NCI-H1694 treated with DMSO at 0.1 percent for 48 hours (cell line): ENCODE measurements at places on chromosomes 13 and 19.
A peak's percentile ranks its signal among the peaks of the same experiment; 100 is the strongest.

GRCh38 chr13:38180670-38181069 lies 169.0 kb upstream of the UFM1 start:
- DNase-seq: no peak

DNA sequence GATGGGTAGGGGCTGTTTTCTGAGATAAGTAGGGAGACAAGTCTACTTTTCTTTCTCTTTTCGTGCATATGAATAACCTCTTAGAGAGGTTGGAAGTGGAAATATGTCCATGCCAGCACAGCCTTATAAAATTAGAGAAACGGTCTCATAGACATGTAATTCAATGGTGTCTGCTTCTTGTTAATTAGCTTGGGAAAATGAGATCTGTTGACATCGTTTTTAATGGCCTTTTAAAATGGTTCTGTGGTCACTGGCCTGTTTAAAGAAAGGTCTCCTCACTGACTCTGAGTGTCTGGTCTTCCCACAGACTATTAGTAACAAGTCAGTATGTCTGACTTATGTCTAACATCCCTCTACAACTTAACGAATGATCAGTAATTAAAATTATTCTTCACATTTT lies 487.1 kb downstream of the SLITRK6 start:
- DNase-seq: no peak

DNA sequence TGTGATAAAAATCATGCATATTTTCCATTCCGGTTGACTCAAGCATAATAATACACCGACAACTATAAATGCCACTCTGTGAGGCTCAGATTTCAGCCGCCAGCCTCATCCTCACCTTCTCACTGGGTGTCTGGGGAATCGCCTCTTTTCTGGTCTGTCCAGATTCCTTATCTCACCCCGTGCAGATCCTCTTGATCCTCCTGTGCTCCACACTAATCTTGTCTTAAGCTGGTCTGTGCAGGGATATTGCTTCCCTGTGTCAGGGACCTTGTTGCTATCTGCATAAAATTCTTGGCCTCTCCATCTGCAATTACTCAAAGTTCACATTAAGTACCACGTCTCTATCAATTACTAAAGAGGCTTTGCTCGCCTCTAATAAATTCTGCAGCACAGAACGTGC lies 116.6 kb upstream of the SPACA7 start:
- no peak for DNase-seq

- peak; percentile 85 for DNase-seq
These were observed 196.1 kb upstream of the MAB21L1 start for GRCh38 chr13:35672611-35673010.

DNA sequence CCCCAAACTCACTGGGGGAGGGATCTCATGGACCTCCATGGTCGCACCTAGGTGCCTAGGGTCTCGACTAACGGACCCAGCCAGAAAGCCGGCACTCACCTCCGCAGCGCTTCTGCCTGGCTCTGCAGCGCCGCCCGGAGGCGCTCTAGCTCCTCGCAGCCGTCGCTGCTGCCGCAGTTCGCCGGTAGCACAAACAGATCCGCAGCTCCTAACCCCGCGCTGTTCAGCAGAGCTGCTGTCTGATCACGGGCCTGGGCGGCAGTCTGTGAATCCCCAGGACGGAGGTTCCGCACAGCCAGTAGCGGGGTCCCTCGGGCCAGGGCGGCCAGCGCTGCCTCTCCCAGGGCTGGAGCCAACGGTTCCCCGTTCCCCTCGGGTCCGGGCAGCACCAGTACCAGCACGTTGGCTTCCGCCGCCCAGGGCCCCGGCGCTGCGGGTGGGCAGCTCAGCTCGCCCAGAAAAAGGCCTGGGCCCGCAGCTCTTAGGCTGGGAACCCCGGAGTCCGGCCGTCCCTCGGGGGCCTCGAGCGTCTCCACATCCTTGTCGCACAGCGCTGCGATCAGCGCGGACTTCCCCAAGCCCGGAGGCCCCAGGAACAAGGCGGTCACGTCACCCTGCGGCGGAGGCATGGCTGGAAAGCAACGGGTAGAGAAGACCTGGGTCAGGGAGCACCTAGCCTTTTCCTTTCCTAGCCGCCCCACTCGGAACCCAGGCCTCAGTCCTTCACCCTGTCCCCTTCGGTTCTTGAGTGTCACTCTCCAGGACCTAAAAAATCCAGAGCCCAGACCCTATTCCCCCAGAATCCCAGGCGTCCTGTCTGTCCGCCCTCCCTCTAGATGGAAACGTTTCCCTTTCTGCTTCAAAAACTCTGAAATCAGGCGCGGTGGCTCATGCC lies 977 bp downstream of the IRGQ start:
- DNase-seq: peak; percentile 34

DNA sequence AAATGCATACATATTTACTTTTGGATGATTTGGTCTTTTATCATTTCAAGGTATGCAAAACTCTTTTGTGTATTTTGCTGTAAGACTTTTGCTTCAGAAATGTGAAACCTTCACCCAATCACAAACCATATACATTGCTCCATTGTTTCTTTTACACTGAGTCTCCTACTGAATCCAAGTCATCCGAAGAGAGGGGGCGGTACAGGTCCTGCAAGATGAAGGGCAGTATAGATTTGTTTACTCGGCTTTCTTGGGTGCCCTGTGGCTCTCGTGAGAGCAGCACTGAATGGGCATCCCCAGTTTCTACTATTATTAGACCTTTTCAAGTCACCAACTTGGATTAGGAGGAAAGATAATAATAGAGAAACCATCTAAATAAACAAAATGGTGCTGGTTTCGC lies 280.6 kb downstream of the DCLK1 start:
- DNase-seq: no peak

- DNase-seq: no peak
These were observed 915 bp downstream of the SHC2 start for GRCh38 chr19:459724-460511.

GRCh38 chr19:48969276-48970138 lies 4.4 kb downstream of the FTL start:
- DNase-seq: no peak

GRCh38 chr19:14768001-14768400 lies 10.4 kb downstream of the ADGRE2 start:
- no peak for DNase-seq

DNA sequence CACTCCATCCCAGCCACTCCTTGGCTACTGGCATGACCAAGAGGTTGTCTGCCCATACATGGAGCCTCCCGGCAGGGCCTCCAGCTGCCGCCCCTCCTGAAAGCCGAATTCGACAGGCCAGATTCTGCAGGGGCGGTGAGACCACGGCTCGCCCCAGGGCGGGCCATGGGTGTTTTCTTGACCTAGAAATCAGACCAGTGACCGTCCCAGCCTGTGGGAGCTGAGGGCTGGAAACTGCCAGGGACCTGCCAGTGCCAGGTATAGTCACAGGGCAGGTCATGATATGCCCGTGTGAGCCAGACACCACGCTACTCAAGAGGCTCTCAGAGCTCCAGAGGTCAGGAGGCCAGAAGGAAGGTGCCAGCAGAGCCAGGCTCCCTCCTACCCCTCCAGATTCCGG lies 16.8 kb downstream of the DAPK3 start:
- no peak for DNase-seq

- DNase-seq: no peak
These were observed 8.8 kb downstream of the CYP4F8 start for GRCh38 chr19:15623711-15624318.

DNA sequence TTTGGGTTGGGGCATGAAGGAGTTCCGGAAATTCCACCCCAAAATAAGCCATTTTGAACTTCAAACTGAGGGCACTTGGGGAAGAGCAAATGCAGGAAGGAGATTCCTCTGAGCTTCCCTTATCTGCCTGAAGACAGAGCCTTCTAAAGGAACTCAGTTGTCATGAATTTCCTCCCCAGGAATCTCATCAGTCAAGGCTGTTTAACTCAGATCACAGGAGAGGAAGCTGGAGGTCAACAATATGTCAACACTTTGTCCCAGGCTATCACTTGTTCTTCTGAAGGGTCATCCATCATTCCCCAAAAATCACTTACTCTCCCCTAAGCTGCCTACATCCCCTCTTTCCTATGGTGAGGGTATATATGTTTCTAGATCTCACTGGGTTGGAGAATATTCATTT lies 26.0 kb upstream of the CHST8 start:
- DNase-seq: no peak

DNA sequence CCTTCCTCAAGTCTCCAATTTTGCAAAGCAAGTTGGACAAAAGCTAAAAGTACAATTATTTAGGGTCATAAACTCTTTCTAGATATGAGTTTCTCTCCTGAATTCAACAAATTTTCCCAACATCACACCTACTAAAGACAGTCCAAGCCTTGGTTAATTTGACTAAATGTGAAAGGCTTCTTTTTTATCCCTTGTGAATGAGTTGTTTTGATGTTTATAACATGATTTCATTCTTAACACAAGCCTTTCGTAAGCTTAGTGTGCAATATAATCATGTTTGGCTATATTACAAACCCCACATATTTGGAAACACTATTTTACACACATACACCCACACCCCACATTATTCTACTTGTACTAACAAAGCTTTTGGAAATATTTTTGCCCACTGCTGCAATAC lies 57.3 kb downstream of the ZC3H13 start:
- no peak for DNase-seq

GRCh38 chr13:40994581-40995230 lies 24.4 kb downstream of the ELF1 start:
- DNase-seq: no peak

GRCh38 chr13:35716186-35716585 lies 239.7 kb upstream of the MAB21L1 start:
- DNase-seq: no peak

GRCh38 chr13:77740931-77741596 lies 43.6 kb downstream of the SLAIN1 start:
- DNase-seq: peak; percentile 2

DNA sequence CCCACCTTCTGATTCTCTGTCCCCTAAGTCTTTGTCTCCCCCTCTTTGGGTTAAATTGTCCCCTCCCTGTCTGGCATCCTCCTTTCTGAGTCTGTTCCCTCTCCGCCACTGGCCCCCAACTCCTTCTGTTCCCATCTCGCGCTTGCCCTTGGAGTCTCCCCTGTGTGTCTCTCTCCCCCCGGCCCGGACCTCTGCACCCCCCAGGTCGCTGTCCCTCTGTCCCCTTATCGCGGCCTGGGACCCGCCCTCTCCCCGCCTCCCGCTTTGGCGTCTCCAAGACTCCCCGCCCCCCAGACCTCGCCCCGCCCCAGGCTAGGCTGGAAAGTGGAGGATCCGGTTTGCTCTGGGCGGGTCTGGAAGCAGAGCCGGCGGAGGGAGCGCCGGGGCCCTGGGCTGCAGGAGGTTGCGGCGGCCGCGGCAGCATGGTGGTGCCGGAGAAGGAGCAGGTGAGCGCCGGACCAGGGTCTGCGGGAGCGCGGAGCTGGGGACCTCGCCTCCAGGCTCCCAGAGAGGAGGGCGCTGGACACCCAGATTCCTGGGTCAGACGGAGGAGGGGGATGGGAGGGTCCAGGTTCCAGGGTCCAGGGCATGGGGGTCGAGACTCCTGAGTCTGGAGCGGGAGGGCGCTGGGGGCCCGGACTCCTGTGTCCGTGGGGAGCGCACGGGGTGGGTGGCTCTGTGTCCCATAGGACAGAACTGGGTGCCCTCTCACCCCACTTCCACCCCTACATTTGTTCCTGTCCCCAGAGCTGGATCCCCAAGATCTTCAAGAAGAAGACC lies at the start of gene TRPM4:
Gene TRPM4 (plus strand): TSS at position 348 of the 780 bp plus-strand sequence. CDS start 75 bp downstream, at position 423.
- peak; percentile 29 for DNase-seq

GRCh38 chr19:15091918-15092753 lies 10.1 kb downstream of the OR1I1 start:
- peak; percentile 56 for DNase-seq

GRCh38 chr13:103354171-103354570 lies 288.0 kb upstream of the SLC10A2 start:
- DNase-seq: no peak

DNA sequence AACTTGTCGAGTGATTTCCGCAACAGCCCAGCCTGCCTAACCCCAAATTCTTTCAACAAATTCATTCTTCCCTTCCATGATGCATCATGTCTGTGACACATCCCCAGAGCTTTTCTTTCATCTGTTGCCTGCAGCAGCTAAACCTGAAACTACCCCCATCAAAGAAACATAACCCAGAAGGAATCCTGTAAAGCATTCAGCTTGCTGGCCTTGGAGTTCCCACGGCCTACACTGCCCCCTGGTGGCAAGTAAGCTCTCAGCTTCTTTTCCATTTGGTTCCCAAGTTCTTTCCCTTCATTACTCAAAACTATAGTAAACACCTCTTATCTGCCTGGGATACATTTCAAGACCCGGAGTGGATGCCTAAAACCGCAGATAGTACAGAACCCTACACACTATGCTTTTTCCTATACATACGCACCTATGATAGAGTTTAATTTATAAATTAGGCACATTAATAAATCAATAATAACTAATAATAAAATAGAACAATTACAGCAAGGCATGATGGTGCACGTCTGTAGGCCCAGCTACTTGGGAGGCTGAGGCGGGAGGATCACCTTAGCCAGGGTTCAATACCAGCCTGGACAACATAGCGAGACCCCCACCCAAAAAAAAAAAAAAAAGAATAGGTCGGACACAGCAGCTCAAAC lies 7.4 kb downstream of the ETHE1 start:
- DNase-seq: peak; percentile 80

- no peak for DNase-seq
These were observed 35.0 kb upstream of the OLFM2 start for GRCh38 chr19:9971166-9971897.

GRCh38 chr13:110524541-110525257 lies 36.8 kb downstream of the RAB20 start:
- no peak for DNase-seq

DNA sequence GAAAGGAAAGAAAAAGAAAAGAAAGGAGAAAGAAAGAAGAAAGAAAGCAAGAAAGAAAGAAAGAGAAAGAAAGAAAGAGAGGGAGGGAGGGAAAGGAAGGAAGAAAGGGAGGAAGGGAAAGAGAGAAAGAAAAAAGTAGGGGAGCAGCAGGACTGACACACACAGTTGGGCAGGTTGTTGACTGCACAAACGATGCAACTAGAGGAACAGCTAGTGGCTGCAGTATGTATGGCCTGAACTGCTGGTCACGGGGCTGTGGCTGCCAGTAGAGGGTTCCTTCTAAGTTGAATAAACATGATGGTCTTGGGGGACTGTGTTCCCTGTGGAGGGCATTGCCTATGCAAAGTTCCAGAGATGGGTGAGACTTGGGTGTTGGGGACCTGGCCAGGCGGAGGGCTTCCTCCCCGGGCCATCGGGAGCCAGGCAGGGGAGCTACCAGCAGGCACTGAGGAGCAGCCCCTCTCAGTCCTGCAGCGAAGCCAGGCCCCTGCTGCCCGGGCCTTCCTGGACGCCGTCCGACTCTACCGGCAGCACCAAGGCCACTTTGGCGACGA lies 16.7 kb upstream of the COLGALT1 start:
- DNase-seq: no peak
